ENCODE measurements at places on chromosomes 2 and 18. TPM values are rescaled to one million over a fixed set of nuclear protein-coding genes. Genes with fewer than 3 reads are reported as not detected.

- DNase-seq: no peak
These were observed 38.1 kb downstream of the PIKFYVE start for GRCh38 chr2:208304157-208304556.

DNA sequence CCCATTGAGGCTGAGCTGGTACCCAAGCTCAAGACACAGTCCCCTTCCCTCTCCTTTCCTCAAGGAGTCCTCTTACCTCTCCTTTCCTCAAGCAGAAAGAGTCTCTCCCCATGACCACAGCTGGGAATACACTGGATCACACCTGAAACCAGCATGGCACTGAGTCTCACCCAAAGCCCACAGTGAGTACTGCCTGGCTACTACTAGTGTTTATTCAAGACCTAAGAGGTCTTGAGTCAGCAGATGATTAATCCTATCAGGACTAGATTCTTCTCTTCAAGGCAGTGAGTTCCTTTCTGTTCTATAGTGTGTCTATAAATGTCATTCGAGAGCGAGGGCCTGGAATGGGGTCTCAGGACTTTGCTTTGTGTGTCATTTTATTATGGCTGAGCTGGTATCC lies 111.4 kb downstream of the METTL4 start:
- peak; percentile 26 for DNase-seq

LRPPRC gene
- total RNA-seq: 42.6 TPM

BMP10 gene
- not detected for total RNA-seq

DNA sequence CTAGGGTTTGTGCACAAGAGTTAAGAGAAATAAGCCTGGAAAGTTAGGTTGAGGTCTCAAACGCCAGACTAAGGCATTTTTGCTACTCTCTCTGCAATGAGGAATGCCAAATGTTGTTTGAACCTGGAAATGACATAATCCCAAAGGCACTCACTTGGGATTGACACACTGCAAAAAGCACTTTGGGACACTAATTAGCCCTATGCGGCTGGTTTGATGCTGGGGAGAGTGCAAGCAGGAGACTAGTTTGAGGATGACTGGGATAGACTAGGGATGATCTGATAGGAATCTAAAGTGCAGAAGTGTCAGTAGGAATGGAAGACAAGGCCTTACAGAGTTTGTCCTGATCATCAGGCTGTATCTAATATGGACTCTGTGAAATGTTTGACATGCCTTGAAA lies 469.0 kb downstream of the SLC4A3 start:
- peak; percentile 27 for DNase-seq
